ENCODE measurements at places on chromosomes 3 and 15.
A peak's percentile ranks its signal among the peaks of the same experiment; 100 is the strongest.

- peak; percentile 70 for DNase-seq
Measured at GRCh38 chr3:156788846-156789245, 37.3 kb upstream of the LEKR1 start.

DNA sequence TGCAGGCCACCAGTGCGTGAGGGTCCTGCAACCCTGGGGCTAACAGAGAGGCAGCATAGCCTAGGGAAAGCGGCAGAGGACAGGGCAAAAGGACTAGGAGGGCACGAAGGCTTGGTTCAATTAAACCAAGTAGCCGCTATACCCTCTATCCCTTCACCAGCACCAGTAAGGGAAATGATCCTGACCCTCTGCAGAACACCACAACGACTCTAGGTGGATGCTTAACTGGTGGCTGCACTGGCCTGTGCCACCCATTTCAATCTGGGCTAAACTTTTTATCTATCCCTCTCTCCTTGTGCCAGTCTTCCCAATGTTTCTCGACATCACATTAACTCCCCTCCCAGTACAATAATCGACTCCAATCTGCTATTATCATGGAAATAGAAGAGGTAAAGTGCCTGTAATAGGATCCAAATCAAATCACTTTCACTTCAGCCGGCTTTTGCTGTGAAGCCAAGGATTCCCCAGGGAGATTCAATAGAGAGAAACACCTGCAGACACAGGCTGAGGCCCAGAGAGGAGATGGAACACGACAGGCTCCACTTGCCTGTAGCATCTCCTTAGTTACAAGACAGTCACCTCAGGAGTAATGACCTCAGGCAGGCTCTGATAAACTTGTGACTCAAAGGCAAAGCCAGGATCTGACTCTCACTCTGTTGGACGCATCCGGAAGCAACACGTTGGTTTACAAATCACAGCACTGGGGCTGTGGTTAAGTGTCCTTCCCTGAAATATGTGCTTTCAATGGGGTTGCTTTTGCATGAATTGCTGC, 791.6 kb upstream of the ARRDC4 start:
- no peak for DNase-seq

DNA sequence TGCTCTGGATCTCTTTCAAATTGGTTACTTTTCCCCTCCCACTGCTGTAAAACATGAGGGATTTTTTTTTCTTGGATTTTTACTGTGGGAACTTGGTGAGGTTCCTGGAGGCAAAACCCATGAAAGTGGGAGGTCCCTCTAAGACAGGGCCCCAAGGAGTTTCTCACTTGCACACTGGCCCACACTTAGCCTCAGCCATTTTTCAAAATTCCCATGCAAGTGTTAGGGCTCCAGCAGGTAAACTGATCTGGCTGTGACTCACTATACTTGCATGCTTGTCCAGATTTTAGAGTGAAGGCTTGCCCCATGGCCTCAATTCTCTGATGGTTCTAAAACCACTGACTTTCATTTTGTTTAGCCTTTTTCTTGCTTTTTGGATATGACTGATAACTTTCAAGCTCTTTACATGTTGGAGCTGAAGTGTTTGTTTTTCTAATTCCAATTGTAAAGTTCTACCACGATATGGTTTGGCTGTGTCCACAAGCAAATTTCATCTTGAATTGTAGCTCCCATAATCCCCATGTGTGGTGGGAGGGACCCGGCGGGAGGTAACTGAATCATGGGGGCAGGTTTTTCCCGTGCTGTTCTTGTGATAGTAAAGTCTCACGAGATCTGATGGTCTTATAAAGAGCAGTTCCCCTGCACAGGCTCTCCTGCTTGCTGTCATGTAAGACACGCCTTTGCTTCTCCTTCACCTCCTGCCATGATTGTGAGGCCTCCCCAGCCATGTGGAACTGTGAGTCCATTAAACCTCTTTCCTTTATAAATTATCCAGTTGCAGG, 37.7 kb downstream of the MCCC1 start:
- DNase-seq = no peak

- no peak for DNase-seq
Measured at GRCh38 chr3:45874677-45875346, 11.5 kb upstream of the CCR9 start.

DNA sequence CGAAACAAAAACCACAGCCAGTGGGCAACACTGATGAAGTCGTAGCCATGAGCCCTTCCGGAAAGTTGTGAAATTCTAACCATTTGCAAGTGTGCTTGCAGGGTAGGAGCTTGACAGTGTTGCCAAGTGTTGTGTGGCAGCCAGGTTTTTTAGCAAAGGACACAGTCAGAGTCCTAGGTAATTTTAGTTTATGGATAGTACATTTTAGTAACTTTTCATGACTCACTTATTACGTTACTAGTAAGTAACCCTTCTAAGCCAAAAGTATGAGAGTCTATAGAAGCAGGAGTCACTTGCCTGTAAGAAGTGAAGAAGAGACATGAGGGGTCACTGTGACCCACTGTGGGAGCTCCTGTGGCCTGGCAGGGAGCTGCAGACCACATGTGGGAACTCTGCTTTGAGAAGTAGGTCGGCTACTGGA, 54.8 kb upstream of the ADPGK start:
- peak; percentile 63 for DNase-seq

DNA sequence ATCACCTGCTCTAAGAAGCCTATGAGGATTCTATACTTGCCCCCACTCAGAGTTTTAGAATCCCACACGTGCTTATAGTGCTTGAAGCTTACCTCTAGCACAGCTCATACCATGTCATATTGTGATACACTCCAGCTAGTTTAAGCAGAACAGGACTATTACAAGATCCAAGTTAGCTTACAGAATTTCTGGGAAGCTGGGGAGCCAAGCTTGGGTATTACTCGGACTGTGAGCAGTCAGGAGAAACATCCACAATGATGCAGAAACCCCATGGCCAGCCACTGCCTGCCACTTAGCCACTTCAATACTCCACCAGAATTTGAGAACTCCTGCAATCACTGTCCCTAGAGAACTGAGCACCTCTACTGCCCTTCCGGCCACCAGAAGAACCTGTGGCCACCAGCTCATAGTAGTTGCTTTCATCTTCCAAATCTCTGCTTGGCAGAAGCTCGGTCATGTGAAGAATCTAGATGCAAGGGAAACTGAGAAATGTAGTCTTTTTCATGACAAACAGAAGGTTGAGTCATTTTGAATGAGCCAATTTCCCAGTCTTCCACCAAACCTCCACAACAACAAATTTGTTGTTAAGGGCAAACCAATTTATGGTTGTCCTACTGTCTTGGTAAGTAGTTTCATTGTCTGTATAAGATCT, 27.7 kb upstream of the SSR3 start:
- peak; percentile 21 for DNase-seq

DNA sequence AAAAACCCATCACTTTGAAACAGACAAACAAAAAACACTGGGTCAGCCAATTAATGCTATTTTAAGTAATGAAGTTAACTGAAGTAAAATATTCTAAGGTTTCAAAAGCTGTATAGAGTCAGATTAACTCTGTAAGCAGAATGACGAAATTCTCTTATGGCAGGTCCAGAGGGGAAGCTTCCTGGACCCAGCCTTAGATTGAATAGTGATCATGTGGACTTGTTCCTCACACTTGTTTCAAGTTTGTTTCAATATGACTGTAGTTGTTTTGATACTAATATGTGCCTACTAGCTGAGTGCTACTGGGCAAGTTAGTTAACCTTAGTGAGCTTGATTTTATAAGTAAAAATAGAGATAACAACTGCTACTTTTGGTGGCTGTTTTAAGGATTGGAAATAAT, 32.6 kb downstream of the PLS1 start:
- no peak for DNase-seq

DNA sequence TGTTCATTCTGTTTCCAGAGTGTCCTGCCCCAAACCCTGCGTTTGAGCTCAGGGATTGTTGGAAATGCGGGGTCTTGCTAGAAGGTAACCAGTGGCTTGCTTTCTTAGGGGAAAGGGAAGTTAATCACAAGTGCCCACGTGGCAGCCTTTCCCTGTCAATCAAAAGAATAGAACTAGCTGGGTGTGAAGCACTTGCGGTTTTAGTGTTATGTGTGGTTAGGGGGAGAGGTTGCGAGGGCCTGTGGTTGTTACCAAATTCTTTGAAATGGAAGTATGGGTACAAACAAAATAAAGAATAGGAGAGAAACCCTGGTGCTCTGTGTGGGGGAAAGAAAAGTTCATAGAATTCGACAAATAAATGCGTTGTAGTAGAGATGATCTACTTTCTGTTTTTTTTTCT, 67.6 kb downstream of the FNDC3B start:
- no peak for DNase-seq

DNA sequence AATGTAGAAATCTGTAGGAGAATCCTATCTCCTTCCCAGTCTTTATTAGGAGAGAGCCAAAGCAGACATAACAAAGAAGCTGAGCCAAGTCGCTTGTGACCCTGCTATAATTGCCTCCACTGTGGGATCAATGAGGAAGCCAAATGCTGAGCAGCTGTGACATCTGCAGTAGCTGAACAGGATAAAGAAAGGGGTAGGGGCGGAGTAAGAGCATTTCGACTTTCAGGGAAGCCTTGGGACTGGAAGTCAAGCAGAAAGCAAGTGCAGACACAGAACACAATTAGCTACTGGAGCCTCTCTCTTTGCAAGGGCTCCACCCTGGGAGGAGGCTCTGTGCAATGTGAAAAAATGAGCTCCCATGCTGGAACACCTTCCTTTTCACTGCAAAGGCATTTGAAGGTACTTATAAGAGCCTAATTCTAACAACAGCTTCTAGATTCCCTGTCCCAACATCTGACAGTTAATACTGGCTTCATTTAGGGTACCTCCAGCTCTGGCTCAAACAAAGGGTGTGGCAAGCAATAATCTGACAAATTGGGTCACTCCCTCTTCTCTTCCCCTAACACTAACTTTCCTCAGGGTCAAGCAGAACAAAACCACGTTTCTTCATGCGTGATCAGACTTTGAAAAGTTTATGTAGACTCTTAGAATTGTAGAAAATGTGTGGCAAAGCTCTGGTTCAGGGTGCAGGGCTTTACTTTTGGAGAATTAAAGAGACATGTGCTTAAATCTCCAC, 166.4 kb downstream of the CADPS start:
- DNase-seq = no peak

- DNase-seq = peak; percentile 80
Measured at GRCh38 chr15:29925227-29926082, 103.2 kb upstream of the TJP1 start.

DNA sequence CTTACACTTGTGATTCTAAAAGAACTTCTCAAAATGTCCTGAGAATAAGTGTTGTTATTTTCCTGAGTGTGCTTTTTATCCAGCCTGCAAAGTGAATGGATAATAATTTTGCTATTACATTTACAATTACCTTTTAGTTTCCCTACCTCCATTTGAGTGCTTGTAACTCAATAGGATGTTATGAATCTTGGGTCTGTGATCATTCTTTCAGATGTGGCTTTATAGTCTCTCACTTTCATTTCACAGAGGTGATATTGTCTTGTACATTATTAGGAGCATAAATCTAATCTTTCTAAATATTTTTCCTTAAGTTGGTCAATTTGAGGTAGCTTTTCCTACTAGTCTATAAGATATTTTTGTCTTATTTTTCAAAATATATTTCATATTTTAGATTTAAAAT, 386.3 kb upstream of the EPHA6 start:
- no peak for DNase-seq

DNA sequence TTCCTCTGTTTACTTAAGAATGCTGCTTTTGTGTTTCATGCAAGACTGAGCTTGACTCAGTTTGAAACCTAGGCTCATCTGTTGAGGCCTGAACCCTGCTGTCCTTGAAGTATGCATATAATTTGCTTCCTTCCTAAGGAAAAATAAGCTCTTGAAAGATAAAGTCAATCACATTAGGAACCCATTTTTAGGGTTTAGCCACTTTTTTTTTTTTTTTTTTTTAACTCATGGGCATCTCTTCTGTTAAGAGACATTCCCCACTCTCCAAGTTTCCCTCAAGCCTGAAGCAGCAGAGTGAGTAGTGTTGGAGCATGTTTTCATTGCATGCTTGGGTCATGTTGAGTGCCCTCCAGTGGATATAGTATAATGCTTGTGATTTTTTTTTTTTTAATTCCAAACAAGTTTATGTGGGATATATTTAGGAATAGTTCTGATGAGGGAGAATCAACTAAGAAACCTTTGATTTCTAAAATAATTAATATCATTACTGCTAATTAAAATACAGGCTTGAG, 3.6 kb downstream of the CTNNB1 start:
- DNase-seq = peak; percentile 80

DNA sequence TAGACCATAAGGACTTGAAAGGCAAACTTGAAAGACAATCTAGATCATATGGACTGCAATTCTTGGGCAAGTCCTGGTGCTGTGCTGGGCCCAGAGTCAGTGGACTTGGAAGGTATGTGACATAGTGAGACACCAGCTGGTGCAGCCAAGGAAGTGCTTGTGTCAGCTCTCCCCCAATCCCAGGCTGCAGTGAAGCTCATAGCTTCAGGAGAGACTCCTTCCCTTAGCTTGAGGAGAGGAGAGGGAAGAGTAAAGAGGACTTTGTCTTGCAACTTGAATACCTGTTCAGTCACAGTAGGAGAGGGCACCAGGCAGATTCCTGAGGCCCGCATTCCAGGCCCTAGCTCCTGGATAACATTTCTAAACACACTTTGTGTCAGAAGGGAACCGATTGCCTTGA, 127.4 kb upstream of the ZPLD1 start:
- DNase-seq = no peak

- no peak for DNase-seq
Measured at GRCh38 chr3:138084196-138084595, 31.2 kb downstream of the DZIP1L start.

DNA sequence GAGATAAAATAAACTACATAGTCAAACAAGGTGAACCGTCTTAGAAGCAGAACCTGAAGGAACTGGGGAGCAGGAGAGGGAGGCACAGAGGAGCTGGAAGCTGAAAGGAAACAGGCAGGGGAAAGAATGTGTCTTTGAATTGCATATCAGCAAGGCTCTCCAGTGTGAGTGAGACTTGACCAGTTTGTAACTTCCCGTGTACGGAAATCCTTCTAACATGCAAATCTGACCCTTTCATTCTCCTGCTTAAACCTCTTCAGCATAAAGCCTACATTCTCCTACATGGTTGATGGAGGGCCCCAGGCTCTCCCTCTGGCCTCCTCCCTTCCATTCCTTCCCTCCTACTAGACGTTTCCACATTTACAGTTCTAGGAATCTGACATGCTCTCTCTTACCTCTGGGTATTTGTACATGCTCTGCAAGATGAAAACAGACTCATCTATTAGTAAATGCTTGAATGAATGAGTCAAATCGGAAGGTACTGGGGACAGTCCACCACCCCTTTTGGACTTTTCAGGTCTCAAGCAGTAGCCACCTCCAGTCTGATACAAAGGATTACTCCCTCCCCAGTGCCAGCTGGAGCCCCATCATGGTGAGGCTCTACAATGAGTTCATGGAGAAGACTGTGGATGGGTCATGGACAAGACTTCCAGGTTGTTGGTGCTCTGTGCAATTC, 6.1 kb upstream of the SLC25A38 start:
- no peak for DNase-seq

GRCh38 chr15:99130314-99130713, 25.4 kb downstream of the SYNM start:
- DNase-seq = no peak

GRCh38 chr15:76979996-76980520, 14.9 kb upstream of the PSTPIP1 start:
- no peak for DNase-seq

DNA sequence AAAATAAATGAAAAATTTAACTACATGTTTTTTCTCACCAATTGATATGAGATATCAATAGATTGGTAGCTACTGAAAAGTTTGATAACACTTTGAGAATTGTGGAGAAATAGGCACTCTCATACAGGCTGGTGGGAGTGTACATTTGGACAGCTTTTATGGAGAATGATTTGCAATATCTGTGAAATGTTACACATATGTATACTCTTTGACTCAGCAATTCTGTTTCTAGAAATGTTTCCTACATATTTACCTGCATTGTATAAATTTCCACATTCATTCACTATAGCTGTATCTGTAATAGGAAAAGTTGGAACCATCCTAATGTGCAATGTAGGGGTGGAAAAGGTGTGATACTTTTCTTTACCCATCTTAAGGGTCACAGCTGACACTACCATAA, 1.9 kb upstream of the KIF23 start:
- no peak for DNase-seq
